ENCODE measurements at places on chromosomes 2 and 18.

- no peak for DNase-seq
Measured at GRCh38 chr2:144999071-144999875, 479.4 kb upstream of the ZEB2 start.

- DNase-seq: no peak
Measured at GRCh38 chr2:64910972-64911433, 78.2 kb upstream of the SLC1A4 start.

GRCh38 chr18:31041271-31042083 lies 1.1 kb downstream of the DSC3 start:
- DNase-seq: no peak

DNA sequence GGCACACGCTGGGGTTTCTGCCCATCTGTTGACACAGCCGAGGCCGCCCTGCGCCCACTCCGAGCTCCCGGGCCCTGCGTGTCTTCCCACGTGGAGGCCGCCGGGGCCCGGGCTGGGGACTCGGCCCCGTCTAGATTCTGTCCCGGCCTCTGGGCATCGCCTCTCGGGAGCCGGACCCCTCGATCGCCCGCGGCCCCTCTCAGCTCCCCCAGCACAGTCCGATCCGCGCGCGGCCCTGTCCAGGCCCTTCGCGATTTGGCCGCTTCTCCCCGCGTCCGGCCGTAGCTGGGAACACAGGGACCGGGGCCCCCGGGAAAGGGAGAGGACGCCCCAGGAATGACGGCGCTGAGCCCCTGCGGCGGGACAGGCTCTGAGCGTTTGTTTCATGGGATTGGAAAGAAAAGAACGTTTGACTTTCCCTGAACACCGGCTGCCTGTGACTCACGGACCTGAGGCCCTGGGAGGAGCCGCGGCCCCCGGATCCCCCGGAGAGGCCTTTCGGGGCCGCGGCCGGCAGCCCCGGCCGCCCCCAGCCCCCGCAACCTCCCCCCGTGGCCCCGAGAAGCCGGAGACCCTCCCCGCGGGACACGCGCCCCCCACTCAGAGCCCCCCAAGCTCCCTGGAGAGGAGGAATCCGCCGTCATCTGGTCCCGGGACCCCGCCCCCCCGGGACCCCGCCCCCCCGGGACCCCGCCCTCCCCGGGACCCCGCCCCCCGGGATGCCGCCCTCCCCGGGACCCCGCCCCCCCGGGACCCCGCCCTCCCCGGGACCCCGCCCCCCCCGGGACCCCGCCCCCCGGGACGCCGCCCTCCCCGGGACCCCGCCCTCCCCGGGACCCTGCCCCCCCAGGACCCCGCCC lies 62.7 kb upstream of the CTDP1 start:
- no peak for DNase-seq

DNA sequence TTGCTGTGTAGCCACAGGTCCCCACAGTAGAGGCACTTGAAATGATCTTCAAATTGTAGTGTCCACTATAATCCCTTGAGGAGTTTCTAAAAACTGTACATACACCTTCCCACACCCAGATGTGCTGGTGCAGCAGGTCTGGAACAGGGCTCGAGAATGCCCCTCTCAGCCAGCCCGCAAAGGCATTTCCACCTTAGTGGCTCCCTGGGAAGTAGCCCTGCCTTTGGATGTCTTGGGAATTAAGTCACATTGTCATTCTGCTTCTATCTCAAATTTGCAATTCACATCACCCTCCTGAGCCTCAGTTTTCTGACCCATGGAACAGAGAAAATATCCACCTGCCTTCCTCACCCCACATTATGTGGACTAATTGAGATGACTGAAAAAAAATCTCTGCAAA lies 44.3 kb upstream of the TCF7L1 start:
- DNase-seq: no peak

DNA sequence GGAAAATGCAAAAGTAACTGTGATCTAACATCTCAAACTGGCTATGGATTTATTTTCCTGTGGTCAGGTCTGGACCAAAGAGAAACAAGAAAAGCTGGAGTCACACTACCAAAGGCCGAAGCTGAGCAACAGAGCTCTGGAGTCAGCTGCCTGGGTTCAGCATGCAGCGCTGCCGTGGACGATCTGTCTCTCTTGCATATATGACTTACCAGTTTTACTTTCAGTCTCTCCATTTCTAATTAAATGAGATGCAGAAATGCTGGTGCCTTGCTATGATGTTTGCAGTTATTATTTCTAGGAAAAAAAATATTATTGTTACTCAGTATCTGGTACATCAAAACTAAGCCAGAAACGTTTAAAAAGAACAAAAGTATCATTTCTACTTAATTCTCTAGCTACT lies 813.2 kb downstream of the RNF144A start:
- DNase-seq: no peak

GRCh38 chr2:65786007-65786717 lies 353.8 kb upstream of the SPRED2 start:
- no peak for DNase-seq

- no peak for DNase-seq
Measured at GRCh38 chr2:127620866-127621265, 25.1 kb upstream of the GPR17 start.

GRCh38 chr2:7430869-7431641 lies 513.8 kb downstream of the RNF144A start:
- DNase-seq: peak; percentile 99

Measured in NCI-H146 (cell line).